Non-pigmented ciliary epithelial cell (primary cell): ENCODE measurements at places on chromosomes 13 and 19.
A peak's percentile ranks its signal among the peaks of the same experiment; 100 is the strongest.

- DNase-seq, result no peak
These were observed 120.3 kb downstream of the ZDHHC20 start for GRCh38 chr13:21338639-21339278.

DNA sequence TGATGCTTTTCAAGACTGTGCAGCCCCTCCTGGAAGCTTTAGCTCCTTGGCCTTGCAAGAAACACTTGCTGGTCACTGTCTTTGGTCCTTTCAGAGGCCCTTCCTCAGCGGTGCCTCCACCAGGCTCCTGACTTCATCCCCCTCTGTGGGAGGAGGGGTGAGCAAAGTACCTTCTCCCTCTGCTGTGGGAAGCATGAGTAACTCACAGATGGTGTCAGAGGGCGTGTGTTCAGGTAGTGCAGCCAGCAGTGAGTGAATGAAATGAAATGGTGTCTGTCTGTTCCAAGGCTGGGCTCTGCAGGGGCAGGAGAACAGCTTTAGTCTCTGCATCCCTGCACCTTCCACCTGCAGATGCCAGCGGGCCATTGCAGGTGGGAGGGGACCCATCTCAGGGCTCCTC lies 102.9 kb downstream of the SHISA2 start:
- DNase-seq, result no peak

GRCh38 chr19:11534538-11534937 lies 4.1 kb upstream of the CNN1 start:
- DNase-seq, result no peak

DNA sequence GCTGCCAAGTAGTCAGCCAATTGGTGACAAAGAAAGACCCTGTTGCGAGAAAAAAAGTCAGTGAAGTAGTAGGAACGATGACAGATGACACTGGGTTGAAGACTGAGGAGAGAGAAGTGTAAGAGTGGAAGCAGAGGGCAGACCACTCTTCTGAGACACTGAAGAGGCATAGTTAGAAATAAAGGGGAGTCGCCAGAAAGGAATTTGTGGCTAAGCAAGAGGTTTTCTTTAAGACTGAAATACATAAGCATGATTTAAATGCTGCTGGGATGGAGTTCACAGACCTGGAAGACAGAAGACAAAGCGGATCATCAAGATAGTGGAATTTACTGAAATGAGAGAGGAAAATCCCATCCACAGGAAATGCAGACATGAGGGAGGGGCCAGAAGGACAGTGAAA lies 56.2 kb upstream of the USPL1 start:
- no peak for DNase-seq

DNA sequence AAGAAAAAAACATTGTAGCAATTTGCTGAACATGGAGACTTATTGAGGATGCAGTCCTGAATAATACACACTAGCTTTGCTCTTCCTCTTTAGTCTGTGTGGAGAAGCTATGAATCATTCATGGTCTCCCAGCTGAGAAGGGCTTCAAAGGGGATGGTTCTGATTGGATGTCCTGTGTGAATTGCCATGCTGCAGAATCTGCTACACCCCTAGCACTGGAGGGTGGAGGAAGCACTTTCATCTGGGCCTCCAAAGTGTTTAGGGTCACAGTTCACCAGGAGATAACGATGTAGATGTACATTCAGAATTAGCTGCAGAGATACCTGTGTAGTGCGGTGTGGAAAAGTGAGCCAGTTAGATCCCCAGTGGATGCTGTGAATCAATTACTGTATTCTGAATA lies 321.1 kb upstream of the EDNRB start:
- no peak for DNase-seq

DNA sequence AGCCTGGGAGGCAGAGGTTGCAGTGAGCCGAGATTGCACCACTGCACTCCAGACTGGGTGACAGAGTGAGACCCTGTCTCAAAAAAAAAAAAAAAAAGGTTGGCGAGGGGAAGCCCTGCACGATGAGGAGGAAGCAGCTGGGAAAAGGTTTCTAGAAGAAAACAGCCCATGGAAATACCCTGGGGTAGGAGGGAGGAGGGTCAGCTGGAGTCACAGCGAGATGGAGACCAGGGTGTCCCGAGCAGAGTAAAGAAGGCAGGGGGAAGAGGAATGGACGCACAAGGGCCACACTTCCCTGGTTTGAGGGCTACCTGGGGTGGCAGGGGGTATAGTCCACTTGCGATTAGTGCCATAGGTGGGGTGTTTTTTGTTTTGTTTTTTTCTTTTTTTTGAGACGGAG lies 6.4 kb downstream of the KANK3 start:
- no peak for DNase-seq

GRCh38 chr19:1274081-1274851 lies 1.1 kb upstream of the FAM174C start:
- DNase-seq, result no peak

DNA sequence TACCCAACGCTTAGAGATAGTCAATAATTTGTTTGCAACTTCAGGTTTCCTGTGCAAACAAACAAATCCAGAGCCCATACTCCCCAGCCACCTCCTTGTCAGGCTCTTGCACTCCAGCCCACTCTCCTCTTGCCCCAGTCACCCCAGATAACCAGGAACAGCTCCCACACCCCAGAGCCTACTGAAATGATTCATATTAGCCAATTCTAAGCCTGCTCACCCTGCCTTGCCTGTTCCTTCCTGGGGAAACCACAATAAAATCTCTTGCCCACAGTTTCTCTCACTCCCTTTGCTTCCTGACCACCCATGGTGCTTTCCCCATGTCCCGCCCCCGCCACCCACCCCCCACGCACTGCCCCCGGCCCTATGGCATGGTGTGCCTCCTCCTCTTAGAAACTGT lies 3.8 kb upstream of the ACTL9 start:
- no peak for DNase-seq

DNA sequence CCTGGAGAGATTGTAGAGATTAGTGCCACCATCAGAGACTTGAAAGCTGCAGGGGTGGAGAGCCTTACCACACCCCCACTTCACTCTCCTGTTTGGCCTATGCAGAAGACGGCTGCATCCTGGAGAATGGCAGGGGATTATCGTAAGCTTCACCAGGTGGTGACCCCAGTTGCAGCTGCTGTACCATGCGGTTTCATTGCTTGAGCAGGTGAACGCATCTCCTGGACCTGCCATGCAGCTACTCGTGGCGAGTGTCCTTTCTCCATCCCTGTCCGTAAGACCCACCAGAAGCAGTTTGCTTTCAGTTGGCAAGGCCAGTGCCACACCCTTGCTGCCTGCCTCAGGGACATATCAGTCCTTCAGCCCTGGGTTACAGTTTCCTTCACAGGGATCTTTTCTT lies 21.2 kb downstream of the PPP5C start:
- no peak for DNase-seq

GRCh38 chr13:103287659-103288058 lies 221.4 kb upstream of the SLC10A2 start:
- peak; percentile 17 for DNase-seq

GRCh38 chr19:31335716-31336115 lies 13.5 kb downstream of the TSHZ3 start:
- DNase-seq, result no peak

GRCh38 chr19:1616875-1617274 lies 11.6 kb upstream of the UQCR11 start:
- no peak for DNase-seq

- no peak for DNase-seq
These were observed at the start of gene ATP8B3 for GRCh38 chr19:1811942-1812425. Gene ATP8B3, minus strand, starts transcription at chr19:1812276. Its CDS starts 540 bp downstream, at chr19:1811736.

DNA sequence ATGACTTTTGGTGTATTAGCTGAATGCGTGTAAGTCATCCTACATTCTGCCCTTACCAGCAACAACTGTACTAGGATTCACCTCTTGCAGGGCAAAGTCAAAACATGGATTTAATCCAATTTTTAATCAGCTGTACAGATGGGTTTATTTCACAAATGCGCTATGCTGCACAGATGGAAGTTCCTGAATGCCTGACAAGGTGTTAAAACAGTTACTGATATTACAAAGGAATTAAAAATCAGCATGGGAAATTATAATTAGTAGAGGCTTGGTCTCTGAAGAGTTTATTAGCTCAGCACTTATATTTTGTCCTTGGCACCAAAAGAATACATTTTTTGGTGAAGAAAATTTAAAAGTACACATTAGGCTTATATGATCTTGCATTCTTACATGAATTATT lies 448.9 kb downstream of the PCDH9 start:
- no peak for DNase-seq

- DNase-seq, result no peak
These were observed 165.6 kb downstream of the USP12 start for GRCh38 chr13:27005976-27006518.

GRCh38 chr13:59301174-59301567 lies 862.6 kb downstream of the DIAPH3 start:
- no peak for DNase-seq

GRCh38 chr13:97224544-97225300 lies 2.6 kb downstream of the MBNL2 start:
- DNase-seq, result no peak

DNA sequence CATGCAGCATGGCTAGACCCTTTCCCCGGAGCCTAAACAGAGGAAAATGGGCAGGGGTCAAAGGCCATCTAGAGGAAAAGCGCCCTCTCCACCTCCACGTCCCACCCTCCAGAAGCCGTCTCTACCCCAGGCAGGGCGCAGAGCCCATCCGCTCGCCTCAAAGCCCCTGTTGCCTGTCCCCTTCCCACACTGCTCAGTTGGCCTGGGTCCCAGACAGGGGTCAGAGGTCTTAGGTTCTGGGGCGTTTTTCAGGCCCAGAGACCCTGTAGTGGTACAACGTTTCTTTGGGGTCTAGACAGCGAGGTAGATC lies 285 bp downstream of the TMEM143 start:
- DNase-seq, result no peak

DNA sequence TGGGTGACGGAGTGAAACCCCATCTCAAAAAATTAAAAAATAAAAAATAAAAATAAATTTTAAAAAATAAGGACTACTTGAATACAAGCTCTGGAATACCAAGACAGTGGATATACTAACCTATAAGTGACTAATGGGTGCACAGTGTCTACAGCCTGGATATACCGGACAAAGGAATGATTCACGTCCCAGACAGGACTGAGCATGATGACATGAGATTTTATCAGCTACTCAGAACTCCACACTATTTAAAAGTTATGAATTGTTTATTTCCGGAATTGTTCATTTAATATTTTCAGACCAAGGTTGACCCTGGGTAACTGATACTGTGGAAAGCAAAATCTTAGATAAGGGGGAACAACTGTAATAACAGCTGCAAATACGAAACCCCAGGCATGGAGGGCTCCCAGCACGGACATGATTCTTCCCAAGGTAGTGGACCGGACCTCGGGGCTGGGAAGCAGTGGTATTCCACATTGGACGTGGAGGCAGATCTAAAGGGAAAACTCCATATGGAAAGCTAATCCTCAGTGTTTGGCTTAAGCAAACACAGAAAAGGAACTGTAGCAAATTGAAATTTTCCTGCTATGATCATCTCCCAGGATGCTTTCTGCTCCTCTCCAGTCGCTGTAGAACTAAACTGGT lies 102.6 kb upstream of the TSHZ3 start:
- peak; percentile 43 for DNase-seq

GRCh38 chr13:19862481-19863313 lies 752 bp downstream of the ZMYM5 start:
- DNase-seq, result no peak

DNA sequence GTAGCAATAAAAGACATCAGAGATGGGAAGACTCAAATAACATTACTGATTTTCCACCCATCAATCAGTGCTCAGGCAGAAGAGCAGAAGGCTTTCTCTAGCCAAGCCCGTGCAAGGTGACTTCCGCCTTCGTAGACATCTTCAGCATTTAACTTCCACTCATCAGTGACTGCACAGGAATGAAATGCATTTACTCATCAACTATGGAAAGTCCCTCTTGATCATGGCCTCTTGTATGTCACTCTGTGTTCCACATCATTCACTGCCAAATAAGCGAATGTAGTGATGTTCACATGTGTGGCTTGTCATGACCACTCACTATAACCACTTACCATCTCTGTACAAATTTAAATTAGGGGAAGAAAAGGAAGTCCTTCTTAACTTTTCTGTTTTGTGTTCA lies 49.4 kb downstream of the SACS start:
- peak; percentile 55 for DNase-seq

DNA sequence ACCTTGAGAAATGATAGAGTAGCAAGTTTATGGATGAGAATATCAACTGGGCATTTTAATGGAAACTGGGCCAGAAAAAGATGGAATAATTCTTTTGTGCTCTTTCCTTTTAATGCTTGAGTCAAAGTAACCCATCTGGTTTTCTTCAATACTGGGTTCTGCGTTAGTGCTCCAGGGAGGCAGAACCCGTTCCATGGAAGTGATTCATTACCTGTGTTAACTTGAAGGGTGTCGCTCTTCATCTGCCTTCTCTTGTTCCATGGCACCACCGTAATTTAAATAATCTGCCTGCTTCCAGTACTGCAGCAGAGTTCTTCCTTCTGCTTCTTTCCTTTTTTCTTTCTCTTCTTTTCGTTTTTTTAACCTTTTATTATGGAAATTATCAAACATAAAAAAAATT lies 14.7 kb upstream of the USP12 start:
- no peak for DNase-seq

DNA sequence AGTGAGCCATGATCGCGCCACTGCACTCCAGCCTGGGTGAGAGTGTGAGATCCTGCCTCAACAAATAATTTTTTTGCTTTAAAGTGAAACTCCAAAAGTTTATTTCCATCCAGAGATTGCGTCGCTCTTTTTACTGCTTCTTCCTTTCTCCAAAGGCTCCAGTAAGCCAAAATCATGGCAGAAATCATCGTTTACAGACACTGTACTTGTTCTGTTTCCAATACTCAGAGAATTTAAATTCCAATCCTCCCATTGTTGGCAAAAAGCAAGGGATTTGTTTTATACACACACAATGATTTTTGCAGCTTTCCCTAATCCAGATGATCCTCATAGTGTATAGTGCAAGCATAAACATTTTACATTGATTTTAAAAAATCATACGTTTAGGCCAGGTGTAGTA lies 15.3 kb downstream of the FBXO27 start:
- no peak for DNase-seq

GRCh38 chr13:76029706-76030105 lies 393.6 kb downstream of the LMO7 start:
- no peak for DNase-seq

GRCh38 chr19:2455851-2456570 lies 748 bp downstream of the LMNB2 start:
- no peak for DNase-seq

DNA sequence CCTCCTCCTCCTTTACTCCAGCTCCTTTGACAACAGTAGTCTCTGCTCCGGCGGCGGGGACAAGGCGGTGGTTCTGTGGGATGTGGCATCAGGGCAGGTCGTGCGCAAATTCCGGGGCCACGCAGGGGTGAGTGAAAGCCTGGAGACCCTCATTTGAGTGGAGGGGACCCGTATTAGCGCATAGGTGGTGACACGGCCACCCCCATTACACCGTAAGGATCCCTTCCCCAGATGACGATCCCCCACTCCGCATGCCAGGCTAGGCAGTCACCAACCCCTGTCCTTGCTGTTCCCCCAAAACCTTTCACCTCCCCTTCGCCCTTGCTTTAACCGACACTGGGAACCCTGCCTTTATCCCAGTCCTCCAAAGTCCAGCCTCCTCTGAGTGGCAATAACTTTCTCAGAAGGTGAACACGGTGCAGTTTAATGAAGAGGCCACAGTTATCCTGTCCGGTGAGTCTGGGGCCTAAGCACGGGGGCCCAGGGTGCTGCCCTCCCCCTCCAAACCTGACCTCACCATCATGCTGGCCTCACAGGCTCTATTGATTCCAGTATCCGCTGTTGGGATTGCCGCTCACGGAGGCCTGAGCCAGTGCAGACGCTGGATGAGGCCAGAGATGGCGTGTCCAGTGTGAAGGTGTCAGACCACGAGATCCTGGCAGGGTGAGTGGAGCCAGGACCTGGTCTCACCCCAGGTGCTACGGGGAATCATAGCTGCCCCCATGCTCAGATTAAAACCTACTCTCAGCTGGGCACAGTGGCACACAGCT lies 3.7 kb downstream of the WDR83 start:
- no peak for DNase-seq

- DNase-seq, result no peak
These were observed 9.4 kb downstream of the ITPKC start for GRCh38 chr19:40726279-40726678.
